IMR-90 (cell line): ENCODE measurements at places on chromosomes 13 and 19.
A peak's percentile ranks its signal among the peaks of the same experiment; 100 is the strongest.

DNA sequence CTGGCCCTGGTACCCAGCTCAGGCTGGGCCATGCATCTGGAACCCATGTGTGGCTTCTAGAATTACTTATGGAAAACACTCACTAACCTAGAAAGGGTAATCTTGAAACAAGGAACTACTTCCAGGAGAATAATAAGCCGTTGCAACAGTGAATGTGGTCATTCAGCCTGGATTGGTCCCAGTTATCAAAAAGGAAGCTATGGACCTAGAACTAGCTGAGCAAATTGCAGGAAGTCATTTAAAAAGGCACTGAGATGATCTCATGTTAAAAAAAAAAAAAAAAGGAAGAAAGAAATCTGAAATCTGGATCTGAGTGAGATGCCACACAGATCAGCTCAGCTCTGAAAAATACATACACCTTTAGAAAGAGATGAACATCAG is 59.6 kb downstream of the DCT start:
- no peak for DNase-seq

DNA sequence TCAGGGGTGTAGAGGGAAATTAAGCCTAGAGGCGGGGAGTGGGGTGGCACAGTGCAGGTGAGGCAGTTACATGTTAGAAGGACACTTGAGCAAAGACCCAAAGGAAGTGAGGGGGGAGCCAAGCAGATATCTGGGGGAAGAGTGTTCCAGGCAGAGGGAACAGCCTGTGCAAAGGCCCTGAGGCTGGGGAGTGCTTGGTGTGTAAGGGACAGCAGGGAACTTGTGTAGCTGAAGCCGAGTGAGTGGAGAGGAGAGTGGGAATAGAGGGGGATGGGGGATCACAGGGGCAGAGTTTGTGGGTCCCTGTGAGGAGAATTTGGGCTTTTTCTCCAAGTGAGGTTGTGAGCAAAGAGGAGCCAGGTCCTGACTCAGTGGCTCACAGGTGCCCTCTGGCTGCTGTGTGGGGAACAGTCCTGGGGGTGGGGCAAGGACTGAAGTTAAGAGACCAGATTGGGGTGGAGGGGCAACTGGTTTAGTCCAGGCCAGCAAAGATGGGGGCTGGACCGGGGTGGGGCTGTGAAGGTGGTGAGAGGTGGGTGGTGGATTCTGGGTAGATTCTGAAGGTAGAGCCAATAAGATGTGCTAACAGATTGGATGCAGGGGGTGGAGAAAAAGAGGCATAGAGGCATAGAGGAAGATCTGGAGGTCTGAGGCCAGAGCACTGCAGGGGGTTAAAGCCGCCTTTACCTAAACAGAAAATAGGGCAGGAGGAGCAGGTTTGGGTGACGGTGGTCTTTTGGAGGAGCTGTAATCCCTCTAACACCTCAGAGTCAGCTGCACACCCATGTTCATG is 75.3 kb downstream of the CACNA1A start:
- peak; percentile 42 for DNase-seq

DNA sequence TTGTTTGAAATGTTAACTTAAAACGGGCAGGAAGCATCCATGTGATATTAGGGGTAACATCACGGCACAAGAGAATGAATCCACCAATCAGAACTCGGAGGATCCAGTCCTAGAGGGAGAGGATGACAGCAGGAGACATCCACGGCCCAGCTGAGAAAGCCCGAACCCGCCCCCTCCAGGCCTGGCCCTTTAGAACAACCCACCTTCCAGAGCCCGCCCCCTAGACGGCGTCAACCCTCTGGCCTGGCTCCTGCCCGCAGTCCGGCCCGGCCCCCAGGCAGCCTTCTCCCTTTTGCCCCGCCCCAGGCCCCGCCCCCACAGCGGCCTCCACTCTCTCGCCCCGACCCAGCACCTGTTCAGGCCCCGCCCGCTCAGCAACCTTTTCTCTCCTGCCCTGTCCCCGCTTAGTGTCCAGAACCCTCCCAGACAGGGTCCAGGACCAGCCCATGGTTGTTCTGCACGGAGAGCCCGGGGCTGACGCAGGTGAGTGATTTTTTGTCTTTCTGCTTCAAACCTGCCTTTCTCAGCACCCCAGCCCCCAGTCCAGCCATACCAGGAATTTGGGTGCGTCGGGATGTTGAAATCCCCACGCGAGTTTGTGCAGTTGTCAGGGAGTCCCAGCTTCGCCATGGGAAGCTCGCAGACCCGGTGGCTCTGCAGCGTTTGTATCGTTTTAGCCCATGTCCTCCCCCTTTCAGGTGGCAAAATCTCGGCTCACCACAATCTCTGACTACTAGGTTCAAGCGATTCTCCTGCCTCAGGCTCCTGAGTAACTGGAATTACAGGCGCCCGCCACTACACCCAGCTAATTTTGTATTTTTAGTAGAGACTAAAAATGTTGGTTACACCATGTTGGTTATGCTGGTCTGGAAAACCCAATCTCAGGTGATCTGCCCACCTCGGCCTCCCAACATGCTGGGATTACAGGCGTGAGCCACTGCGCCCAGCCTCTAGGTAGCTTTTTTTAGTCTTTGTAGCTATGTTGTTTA is 16.1 kb downstream of the ZNF816 start:
- DNase-seq = peak; percentile 5

- no peak for DNase-seq
These were observed 13.6 kb upstream of the LATS2 start for GRCh38 chr13:21075011-21075378.

DNA sequence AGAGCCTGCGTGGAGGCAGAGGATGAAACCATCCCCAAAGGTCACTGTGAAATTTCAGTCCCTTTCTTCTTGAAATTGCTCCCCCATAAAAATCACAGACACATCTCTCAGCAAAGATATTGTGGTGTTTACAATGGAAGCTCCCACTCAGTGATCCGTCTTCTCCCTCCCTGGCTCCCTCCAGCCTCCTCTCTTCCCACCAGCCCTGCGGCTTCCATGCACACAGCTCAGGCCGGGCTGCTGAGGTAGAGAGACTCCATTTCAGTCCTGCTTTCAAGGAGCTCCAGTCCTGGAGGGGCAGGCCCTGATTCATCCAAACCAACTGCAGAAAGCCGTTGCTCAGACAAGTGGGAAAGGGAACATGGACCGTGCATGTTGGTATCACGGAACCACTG is 24.0 kb upstream of the MIER2 start:
- DNase-seq = no peak

GRCh38 chr13:106484084-106484483 is 51.4 kb downstream of the EFNB2 start:
- no peak for DNase-seq

GRCh38 chr19:4069331-4069959 is 2.7 kb upstream of the ZBTB7A start:
- no peak for DNase-seq

- DNase-seq = no peak
These were observed 41.1 kb downstream of the COL4A1 start for GRCh38 chr13:110265682-110266430.

GRCh38 chr13:48635478-48635877 is 18.3 kb upstream of the CYSLTR2 start:
- DNase-seq = no peak

GRCh38 chr19:11089254-11090013 is at the start of gene LDLR:
Gene LDLR (plus strand): TSS chr19:11089463. CDS start chr19:11089549, 86 bp downstream.
- peak; percentile 90 for DNase-seq

- DNase-seq = no peak
These were observed 51.3 kb upstream of the UBE2L5 start for GRCh38 chr13:30370916-30371521.

- DNase-seq = no peak
These were observed 19.8 kb downstream of the TMEM272 start for GRCh38 chr13:51825165-51825592.

GRCh38 chr19:46355234-46356148 is 8.6 kb downstream of the PPP5C start:
- no peak for DNase-seq

- DNase-seq = no peak
These were observed 10.6 kb downstream of the RFC3 start for GRCh38 chr13:33828431-33829129.

GRCh38 chr13:71879129-71879535 is 12.1 kb upstream of the DACH1 start:
- DNase-seq = peak; percentile 27

- no peak for DNase-seq
These were observed 42.5 kb downstream of the DNM2 start for GRCh38 chr19:10760273-10760944.

DNA sequence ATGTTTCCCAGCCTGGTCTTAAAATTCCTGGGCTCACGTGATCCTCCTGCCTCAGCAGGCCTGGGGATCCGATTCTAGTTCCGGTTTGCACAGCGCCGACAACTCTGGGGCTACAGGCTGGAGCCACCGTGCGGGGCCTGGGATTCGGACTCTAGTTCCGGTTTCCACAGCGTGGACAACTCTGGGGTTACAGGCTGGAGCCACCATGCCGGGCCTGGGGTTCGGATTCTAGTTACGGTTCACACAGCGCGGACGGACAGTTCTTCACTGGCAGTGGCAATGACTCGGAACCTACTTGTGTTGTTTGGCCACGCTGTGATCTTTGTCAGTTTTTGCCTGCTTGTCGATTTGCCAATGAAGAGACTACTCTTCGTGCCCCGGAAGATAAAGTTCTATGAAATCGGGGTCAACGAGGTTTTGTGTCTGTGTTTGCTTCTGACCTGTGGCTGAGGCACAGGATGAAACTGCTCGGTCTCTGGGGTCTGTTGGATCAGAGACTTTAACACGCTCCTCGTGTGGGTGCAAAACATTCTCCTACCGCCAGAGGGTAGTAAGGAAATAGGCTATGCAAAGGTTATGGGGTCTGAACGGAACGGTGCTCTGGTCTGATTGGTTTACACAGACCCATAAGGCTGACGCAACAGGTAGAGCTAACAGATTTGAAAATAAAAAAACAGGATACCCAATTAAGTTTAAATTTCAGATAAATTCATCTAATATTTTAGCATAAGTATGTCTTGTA is 12.1 kb upstream of the ZSCAN1 start:
- DNase-seq = peak; percentile 40

GRCh38 chr19:50626795-50627194 is 12.9 kb downstream of the SYT3 start:
- DNase-seq = peak; percentile 3

- DNase-seq = no peak
These were observed 413.7 kb downstream of the IRS2 start for GRCh38 chr13:109372666-109373065.

GRCh38 chr19:8575467-8575997 is 1.7 kb downstream of the MYO1F start:
- peak; percentile 35 for DNase-seq

DNA sequence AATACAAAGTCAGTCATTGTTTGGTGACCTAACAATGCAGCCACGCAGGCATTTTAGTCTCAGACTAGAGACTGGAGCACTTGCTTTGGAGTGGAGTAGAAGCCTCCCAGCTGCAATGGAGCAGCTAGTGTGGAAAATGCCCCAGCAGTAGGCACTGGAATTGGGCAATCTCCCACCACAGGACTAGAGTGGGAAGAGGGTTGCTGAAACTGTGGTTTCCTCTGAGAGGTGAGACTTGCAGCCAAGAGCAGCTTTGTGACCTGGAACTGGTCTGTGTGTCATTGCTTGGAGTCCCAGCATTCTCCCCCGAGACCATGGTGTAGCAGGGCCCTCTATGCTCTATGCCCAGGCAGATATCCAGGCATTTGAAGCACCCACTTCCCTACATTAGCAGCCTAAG is 556.3 kb downstream of the UQCRFS1 start:
- DNase-seq = no peak

- peak; percentile 98 for DNase-seq
These were observed 28.4 kb downstream of the PSG1 start for GRCh38 chr19:42850981-42851717.

DNA sequence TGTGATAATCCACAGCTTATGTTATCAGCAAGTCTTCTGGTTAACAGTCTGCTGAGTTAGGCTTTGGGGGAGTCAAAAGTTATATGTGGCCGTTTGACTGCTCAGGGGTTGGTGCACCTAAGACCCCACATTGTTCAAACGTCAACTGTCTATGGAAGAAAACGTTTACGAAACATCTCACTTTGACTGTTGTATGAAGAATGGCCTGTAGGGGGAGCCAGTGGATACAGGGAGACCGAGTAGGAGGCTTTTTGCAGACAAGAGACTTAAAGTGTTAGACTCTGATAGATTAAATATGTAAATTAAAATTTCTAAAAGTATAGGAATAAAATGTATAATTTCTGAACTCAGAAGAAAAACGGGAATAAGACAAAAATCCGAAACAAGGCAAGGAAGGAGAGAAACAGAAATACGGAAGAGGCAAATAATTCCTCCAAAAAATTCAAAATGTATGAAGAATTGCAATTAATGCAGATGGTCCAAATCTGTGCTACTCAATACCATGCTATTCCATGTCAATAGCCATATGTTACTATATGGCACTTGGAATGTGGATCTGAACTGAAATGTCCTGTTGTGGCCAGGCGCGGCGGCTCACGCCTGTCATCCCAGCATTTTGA is 37.8 kb downstream of the TNFSF14 start:
- DNase-seq = peak; percentile 64

DNA sequence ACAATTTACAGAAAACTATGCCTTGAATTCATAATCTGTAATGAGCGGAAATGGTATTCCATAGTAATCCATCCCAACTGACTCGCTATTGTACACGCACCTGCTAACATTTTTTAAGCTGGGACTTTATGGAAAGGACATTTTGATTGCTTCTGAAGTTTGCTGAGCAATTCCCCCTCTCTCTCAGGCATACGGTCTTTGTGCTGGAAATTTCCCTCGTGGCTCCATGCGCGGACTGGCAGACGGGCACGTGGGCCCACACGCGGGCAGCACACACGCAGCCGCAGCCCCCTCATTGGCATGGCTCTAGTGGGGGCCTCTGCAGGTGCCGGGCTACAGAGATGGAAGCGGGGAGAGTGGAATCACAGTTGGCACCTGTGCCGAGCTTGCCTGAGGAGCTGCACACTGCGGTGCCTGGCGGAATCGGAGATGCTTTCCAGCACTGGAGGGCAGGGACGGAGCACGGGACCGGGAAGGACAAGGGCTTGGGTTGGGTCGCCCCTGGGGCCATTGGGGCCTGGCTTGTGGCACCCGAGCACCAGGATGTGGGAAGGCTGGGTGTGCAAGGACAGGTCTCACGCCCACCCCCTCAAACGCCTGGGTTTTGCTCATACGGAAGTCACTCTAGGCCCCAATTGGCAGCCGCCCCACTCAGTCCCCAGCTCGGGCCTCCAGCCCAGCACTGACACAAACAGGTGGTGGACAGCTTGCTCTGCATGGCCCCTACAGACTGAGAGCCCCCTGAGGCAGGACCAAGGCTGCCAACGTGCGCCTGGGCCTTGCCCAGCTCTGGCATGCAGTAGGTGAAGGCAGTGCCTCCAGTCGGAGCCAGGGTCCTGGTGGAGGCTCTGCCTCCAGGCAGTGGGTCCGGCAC is 30.2 kb upstream of the CCNE1 start:
- DNase-seq = no peak

GRCh38 chr19:7104747-7105447 is 35.4 kb downstream of the ZNF557 start:
- no peak for DNase-seq

- no peak for DNase-seq
These were observed 342.6 kb downstream of the MTUS2 start for GRCh38 chr13:29162638-29163235.

DNA sequence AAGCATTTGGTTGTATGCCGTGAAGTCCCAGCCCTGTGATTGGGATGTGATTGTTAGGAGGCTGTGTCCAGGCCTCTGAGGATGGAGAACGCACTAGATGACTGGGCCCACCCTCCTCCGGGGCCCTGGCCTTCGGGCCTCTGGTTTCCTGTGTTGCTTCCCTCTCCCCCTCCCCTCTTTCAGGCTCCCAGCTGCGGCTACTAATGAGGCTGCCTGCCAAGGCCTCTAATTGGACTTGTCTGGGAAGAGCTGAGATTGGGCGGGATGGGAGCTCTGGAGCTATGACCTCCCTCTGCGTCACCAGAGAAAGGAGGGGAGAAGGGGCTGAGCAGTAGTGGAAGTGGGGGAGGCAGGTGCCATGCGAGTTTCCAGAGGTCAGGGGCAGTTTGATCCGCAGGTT is 9.9 kb downstream of the PTH2 start:
- DNase-seq = peak; percentile 31
